ENCODE measurements at places on chromosomes 1 and 21.

DNA sequence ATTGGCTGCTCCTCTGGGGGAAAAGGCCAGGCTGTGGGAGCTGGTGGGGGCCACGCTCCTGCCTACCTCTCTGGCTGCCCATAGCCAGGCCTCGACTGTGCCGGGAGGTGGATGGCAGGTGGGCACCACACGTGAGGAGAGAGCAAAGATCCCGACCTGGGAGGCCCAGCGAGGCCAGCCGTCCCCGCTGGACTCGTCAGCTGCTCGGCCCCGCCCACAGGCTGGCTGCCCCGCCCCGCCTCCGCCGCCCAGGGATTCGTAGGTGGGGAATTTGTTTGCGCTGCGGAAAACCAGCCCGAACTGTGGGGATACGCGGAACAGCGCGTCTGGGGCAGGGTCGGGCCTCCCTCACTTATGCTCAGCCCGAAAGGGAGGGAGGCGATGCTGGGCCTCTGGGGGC, 31.7 kb downstream of the TP73 start:
- no peak for DNase-seq

- no peak for DNase-seq
Observed at GRCh38 chr1:180930687-180931086, 18.0 kb downstream of the KIAA1614 start.

- no peak for DNase-seq
Observed at GRCh38 chr1:39173119-39173994, 31.1 kb upstream of the MACF1 start.

GRCh38 chr21:19608101-19608621, 1204.6 kb upstream of the TMPRSS15 start:
- no peak for DNase-seq

GRCh38 chr1:174262349-174263241, 103.3 kb downstream of the RABGAP1L start:
- no peak for DNase-seq

GRCh38 chr1:40532844-40533424, 1.5 kb downstream of the ZNF684 start:
- peak; percentile 29 for DNase-seq

- DNase-seq: no peak
Observed at GRCh38 chr1:156077430-156077760, 4.9 kb downstream of the MEX3A start.

Data from tibial nerve (tissue), 4 donors.